NCI-H187 treated with DMSO at 0.1 percent for 48 hours (cell line): ENCODE measurements at places on chromosomes 16 and 17.

GRCh38 chr17:19464031-19465026 lies 53.3 kb downstream of the RNF112 start:
- no peak for DNase-seq

- no peak for DNase-seq
Measured at GRCh38 chr16:73447846-73448245, 399.9 kb upstream of the ZFHX3 start.

- DNase-seq: no peak
Measured at GRCh38 chr16:85402910-85403692, 210.0 kb upstream of the GSE1 start.

- no peak for DNase-seq
Measured at GRCh38 chr16:17062676-17063075, 408.1 kb downstream of the XYLT1 start.

DNA sequence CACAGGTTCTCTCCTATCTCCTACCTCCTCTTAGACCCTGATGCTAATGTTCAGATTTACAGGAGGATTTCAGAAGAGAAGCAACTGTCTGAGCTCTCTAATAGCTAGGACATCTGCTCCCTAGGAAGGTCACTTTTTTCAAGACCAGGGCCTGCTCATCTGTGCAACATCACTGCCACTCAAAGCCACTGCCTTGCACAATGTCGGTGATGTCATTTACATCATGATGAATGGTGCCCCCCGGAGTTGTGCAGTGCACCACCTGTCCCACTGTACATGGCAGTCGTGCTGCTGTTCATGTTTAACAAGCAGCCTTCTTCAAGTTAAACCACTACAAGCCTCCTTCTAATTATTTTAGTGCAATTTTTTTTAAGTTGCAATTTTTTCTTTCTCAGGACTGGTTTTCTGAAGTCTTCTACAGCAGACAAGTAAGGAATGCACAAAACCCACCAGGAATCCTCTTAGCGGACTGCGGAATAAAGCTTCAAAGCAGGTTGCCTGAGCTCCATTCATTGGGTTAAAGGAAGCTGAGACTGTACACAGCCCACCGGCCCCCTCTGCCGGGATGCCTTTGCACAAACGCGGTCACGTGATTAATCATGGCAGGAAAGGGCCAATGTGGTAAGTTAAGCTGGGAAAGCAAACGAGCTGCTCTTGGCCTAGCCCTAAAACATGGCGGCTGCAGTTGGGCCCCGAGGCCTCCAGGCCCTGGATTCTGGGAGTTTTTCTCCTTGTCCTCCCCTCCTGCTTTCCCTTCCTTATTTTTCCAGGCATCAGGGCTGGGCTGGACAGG lies 74.1 kb downstream of the MYH11 start:
- DNase-seq: no peak
